ENCODE measurements at places on chromosomes 12 and 14.

DNA sequence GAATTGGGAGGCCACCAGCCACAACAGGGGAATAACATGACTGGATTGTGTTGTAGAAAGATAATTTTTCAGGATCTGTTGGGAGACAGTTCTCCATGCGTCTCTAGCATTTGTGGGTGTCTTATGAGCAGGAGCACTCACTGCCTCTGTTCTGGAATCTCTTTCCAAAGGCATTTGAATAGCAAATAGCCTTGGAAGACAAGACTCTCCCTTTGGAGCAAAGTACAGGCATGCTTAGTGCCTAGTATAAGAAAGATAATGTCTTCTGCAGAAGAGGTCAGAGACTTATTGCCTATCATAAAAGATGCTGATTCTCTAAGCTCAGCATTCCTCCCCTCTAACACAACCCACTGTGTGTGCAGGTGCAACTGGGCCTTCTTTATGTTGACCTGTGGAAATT, 58.3 kb downstream of the VCPKMT start:
- no peak for DNase-seq

DNA sequence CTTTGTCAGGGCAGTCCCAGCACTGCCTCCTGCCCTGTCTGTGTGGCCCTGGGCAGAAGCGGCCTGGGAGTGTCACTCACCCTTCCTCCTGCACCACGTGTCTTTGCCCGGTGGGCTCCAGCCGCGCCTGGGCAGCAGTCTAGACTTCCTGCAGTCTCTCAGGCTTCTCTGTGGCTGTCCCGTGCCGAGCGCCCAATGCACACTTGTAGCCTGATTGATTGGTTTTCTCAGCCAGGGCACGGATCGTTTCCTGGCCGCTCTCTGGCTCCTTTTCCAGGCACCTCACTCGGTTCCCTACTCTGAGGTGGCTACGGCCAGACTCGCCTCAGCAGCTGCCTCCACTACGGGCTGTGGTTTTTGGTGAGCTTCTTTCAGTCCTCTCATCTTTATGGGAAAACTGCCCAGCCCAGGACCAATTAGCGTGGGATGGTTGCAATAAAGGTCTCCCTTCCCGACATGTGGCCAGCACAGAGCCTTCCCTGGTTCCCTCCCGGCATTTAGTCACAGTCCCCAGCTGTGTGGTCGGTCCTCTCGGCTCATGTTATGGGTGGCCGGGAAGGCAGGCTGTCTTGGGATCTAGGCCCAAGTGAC, 133.1 kb downstream of the CACNA1C start:
- DNase-seq, result no peak

GRCh38 chr14:86892152-86892956, 1100.6 kb downstream of the GALC start:
- DNase-seq, result no peak

GRCh38 chr14:25092258-25092740, 42.4 kb upstream of the STXBP6 start:
- DNase-seq, result no peak

DNA sequence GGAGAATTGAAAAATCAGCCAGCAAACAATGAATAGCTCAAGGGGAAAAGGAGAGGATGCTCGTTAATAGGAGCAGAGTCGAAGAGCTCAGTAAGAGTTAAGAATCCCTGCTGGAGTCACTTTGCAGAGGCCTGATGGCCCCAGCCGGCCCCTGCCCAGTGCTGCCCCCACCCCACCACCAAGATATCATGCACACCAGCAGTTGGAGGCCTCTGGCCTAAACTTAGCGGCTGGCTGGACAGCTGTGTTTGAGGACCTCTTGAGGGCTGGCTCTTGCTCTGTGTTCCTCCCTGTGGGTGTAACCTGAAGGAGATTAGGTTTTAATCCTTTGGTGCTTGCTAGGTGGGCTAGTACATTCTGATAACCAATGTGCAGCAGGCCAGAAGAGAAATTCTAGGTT, 142.0 kb downstream of the PLXNC1 start:
- no peak for DNase-seq

- DNase-seq, result no peak
These were observed 59.1 kb downstream of the DUSP16 start for GRCh38 chr12:12503384-12504078.
